ENCODE measurements at places on chromosomes 3 and 15.
A peak's percentile ranks its signal among the peaks of the same experiment; 100 is the strongest.

- peak; percentile 74 for DNase-seq
Observed at GRCh38 chr15:73908030-73908821, 18.0 kb upstream of the LOXL1 start.

DNA sequence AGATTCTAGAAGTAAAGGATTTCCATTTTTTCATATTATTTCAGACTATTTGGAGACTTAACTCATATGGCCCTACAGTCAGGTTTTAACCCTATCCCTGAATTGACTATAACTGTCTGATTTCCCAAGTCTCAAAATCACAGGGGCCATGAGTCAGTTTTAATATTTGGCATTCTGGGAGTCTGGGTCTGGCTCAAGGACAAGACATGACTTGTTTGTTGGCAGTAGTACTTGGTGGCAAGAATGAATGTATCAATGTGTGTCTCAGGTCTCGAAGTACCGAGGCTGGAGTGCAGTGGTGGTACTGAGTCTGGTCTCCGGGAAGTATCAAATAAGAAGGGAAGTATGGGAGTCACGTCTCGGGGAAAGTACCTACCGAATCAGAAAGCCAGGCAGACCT, 10.8 kb downstream of the UMPS start:
- DNase-seq = no peak

- no peak for DNase-seq
Observed at GRCh38 chr3:81363816-81364215, 397.6 kb downstream of the GBE1 start.

- no peak for DNase-seq
Observed at GRCh38 chr3:130609166-130609979, 92.4 kb downstream of the COL6A6 start.

- DNase-seq = no peak
Observed at GRCh38 chr3:108122276-108122675, 31.4 kb upstream of the CD47 start.

GRCh38 chr15:31554261-31554660, 227.6 kb downstream of the KLF13 start:
- no peak for DNase-seq

GRCh38 chr3:116474032-116474780, 28.9 kb upstream of the LSAMP start:
- no peak for DNase-seq

DNA sequence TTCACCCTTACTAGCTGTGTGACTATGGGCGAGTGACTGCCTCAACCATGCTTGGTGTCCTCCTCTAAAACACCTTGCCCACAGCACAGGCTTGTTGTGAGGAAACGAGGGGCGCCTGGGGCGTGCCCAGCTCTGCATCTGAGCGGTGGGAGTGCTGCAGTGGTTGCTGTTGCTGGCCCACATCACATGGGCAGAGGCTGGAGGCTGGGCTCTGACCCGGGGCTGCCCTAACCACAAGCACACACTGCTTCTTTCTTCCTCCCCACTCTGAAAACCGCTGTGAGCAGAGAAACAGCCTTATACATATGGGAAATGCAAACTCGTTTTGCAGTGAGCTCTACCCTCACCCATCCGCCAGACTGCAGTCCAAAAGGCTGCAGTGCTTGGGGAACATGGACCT, 74.8 kb upstream of the RPL32 start:
- no peak for DNase-seq

DNA sequence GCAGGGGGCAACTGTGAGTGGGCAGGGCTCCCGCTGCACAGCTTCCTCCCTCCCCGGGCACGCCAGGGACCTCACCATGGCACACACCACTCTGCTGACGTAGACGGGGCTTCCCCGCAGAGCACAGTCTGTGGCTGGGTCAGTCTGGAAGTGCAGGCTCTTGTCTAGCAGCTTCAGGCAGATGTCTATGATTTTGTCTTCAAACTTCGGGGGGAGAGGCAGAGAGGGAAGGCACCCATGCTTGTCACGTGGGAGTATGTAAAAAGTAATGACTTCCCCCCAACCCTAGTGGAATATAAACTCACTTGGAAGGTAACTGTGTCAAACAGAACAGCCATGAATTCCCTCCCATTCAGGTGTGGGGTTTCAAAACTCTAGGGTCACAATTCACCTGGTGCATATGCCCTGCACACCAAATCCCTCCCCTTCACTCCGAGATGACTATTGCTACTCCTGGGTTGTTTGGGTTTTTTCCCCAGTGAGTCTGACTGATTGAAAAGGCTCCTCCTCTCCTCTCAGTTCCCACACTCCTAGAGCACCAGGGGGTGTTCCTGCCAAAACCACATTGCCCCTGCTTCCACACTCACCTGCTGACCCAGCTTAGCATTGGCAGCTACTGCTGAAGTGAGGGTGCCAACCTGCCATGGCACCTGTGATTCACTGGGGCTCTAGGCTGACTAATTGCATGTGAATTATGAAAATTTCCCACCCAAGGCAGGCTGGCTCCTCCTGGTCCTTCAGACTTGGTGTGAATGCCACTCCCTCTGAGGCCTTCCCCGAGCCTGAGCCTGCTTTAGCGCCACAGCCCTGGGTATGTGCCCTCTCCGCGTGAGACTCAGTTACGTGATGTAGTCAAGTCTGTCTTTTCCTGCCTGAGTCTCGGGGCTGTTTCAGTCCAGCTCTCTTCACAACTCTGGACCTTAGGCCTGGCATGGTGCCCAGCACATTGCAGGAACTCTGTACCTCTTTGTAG, 13.0 kb downstream of the TGM5 start:
- peak; percentile 99 for DNase-seq

- no peak for DNase-seq
Observed at GRCh38 chr15:57665939-57666338, 40.6 kb upstream of the POLR2M start.

DNA sequence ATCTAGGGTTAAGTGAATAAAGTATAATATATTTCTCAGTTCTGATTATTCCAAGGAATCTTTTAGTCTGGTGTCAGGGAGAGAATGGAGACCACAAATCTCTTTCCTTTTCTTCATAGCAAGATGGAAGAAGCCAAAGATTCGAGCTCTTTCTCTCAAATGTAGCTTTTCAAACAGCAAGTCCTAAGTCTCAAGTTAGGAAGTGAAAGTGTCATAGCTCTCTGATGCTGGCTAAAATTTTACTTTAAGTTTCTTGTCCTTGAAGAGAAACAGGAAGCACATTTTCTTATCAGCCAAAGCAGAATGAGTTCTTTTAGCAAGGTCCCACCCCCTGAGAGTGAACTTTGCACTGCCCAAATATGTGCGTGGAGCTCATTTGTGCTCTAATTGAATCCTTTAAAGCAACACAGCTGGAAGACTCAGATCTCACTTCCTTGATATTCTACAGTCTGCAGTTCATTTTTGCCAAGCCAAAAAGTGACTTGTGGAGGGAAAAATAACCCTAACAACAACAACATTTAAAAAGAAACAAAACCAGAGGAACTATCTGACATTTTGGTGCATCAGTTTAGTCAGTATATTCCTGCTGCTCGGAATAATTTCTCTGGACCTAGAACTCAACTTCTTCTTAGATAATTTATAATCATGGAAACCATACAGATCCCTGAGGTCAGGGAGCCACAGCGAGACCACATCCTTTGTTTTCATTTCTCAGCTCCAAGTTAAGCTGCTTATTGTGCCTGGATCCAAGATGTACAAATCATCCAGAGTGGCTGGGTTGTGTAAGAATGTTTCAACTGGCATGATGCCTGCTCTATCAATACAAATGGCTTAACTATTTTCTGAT, 238.7 kb upstream of the P2RY1 start:
- DNase-seq = peak; percentile 50

GRCh38 chr15:42356851-42357250, 2.5 kb upstream of the CAPN3 start:
- no peak for DNase-seq

GRCh38 chr3:13896473-13897154, 16.7 kb upstream of the WNT7A start:
- peak; percentile 79 for DNase-seq

DNA sequence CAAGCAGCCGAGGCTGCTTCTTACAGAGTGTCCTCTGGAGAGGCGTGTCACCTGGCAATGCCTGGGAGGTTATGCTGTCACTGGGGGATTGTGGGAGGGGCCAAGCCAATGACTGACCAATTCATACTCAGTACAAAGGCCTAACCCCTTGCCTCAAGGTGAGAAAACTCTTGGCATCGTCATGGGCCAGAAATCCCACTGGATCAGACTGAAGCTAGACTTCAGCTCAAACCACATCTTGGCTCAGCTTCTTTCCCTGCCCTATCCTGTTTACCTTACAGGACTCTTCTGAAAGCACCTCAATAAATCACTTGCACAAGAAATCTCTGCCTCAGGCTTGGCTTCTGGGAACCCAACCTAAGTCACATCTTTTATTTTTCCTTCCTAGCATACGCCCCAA, 9.5 kb downstream of the ANAPC13 start:
- peak; percentile 67 for DNase-seq

DNA sequence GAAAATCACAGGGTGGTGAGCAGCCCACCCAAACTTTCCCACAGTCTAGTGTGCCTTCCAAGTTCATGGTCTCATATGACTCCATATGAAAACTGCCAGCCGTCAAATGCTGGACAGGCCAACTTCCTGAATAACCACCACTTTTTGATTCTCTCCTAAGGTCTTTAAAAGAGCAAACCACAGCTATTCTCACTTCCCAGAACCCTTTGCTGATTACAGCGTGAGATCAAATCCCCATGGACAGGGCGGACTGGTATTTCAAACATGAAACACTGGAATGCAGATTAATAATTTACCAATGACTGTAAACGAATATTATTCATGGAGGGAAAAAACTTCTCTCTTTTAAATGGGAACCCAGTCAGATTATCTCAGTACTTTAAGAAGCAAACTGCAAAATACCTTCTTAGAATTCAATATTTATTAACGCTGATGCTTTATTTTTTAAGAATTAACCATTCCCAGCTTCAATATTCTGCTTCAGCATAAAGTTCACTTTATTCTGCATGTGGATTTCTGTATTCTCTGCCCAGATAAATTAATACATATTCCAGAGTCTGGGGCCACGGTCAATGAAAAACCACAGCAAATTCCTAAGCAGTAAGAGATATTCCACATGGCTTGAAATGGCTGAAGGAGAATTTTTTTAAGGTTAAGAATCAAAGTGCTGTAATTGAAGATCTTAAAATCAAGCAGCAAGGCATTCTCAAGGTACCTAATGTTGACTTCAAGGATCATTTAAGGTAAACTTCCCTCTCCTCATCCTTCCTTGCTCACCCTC, 42.9 kb downstream of the MYO1E start:
- peak; percentile 97 for DNase-seq

- no peak for DNase-seq
Observed at GRCh38 chr15:40409366-40409765, 3.8 kb downstream of the IVD start.

DNA sequence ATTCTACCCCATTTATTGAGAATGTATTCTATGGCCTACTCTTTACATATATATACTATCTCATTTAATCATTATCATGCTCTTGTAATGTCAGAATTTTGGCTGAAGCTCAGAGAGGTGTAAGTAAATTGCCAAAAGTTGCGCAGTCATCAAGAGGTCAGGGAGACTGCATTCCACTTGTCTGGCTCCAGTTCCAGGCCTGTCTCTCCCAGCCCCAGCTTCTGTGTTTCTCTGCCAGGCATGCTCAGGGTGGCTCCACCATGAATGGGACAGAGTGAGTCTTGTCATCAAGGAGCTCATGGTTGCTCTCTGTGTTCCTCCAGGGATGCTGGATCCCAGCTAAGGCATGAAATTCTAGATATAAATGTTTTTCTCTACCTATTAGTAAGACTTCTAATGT, 635.1 kb upstream of the MDFIC2 start:
- no peak for DNase-seq

DNA sequence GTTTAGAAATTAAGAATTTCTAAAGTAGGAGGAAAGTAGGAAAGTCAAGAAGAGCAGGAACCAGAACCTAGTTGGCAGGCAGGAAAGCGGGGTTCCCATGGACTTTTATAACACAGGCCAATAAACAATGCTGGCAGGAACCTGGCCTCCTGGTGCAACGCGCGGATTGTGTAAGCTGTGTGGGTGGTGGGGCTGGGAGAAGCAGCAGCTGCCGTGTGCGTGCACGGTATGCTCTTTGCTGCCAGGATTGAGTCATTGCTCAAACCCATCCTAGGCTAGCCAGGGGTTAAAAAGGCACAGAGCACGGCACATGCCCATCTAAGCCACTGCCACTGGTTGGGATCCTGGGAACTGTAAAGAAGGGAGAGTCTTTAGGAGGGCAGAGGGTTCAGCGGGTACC, 209.9 kb upstream of the RGMA start:
- no peak for DNase-seq

- no peak for DNase-seq
Observed at GRCh38 chr3:57594576-57594975, 2.6 kb downstream of the ARF4 start.

- no peak for DNase-seq
Observed at GRCh38 chr3:108130236-108130635, 39.4 kb upstream of the CD47 start.

DNA sequence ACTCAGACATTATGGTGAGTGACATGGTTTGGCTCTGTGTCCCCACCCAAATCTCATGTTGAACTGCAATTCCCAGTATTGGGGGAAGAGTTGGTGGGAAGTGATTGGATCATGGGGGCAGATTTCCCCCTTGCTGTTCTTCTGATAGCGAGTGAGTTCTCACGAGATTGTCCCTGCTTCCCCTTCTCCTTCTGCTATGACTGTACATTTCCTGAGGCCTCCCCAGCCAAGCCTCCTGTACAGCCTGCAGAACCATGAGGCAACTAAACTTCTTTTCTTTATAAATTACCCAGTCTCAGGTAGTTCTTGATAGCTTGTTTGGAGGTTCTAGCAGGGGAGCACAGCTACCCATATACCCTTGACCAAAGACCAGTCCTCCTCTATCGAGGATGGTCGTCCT, 45.9 kb downstream of the ADAM10 start:
- DNase-seq = no peak

- peak; percentile 7 for DNase-seq
Observed at GRCh38 chr15:39455471-39455991, 125.3 kb upstream of the THBS1 start.

DNA sequence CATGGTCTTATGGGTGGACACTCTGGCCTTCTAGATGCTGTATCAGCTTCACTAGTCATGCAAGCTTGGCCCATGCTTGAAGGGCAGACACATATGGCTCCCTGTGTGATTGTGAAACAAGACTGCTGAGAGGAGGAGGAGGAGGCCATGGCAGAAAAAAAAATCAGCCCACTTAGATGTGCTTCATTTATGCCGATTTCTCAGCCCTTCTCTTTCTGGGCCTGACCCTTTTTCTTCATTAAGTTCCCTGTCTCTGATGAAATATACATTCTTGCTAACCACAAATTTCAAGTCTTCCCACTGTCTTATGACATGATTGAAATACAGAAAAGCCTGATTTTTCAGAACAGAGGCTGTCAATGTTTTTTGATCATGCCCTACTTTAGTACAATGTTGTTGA, 213.0 kb upstream of the FEZF2 start:
- DNase-seq = no peak

DNA sequence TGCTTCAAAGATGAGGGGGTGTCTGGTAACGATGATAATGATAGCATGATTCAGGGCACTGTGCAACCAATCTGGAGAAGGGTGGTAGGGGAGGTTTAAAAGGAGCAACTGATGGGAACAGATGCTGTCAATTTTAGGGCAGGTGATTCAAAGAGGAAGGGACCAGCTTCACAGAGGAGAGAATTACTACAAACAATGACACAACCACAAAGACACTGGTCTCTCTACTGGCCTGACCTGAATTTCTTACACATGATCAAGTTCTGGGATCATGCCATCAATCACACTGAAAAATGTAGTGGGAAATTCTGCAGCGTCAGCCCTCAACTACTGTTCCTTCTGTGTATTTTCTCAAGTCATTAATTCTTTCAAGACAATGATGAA, 2.6 kb upstream of the CDV3 start:
- DNase-seq = peak; percentile 89

- DNase-seq = no peak
Observed at GRCh38 chr3:170081079-170081741, 43.4 kb downstream of the GPR160 start.

Data from kidney tubule cell (primary cell).